ENCODE measurements at places on chromosomes 12 and 14.

DNA sequence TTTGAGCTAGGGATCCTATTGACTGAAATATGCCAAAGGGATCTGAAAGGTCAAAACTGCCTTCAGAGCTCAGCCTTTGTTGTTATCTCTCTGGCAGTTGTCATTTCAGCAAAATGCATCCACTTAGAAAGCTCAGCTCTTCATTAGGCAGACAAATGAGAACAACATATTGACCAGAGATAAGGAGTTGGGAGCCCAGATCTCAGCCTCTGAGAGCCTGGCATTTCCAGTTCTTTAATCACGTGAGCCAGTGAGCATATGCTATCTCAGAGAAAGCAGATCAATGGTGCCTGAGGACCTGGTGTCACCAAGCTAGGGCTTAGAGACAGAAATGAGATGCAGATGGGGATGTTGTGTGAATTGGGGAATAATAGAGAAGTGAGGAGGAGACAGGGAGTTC is 101.1 kb downstream of the DAD1 start:
- DNase-seq: no peak

DNA sequence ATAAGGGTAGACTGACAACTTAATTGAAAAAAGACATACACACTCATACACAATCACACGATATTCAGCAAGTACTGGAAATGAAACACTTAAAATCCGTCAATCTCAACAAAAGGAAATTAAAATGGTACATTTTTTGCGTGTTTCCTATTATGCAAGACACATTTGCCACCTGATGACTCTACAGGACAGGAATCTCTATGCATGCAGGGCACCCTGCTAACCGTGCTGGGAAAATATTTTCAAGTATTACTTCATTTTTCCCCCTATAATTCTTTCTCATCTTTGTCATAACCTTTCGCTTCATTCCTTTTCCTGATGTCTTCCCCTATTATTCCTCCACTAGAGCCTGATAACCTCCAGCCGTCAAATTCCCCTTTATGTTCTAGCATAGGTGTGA is 150.2 kb downstream of the TMEM132D start:
- no peak for DNase-seq

GRCh38 chr14:32784405-32784804 is 154.3 kb upstream of the NPAS3 start:
- DNase-seq: no peak

DNA sequence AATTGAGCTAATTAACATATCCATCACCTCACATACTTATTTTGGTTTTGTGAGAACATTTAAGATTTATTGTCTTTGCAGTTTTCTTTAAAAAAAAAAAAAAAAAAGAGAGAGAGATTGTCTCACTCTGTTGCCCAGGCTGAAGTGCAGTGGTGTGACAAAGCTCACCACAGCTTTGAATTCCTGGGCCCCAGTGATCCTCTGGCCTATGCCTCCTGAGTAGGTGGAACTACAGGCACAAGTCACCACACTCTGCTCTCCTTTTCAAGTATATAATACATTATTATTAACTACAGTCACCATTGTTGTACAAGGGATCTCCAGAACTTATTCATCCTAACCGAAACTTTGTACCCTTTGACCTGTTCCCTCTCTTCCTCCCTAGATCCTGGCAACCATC is 64.0 kb downstream of the NUMB start:
- DNase-seq: no peak

DNA sequence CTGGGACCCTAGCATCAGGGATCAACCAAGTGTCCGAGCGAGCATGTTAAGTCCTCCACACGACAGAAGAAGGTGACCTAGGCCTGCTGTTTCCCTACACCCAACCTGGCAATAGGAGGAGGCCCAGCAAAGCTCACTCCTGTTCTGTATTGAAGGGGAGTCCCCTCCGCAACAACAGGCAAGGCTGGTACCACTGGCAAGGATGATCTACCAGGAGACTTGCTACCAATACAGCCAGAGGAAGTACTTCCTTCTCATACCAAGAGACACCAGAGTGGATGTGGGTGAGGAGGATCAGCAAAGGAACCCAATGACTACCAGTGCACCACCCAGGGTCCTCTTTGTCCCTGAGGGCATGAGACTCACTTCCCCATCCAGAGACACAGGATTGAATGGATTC is 4.9 kb downstream of the KLRC1 start:
- no peak for DNase-seq

GRCh38 chr12:95259368-95259767 is 41.8 kb downstream of the VEZT start:
- no peak for DNase-seq

DNA sequence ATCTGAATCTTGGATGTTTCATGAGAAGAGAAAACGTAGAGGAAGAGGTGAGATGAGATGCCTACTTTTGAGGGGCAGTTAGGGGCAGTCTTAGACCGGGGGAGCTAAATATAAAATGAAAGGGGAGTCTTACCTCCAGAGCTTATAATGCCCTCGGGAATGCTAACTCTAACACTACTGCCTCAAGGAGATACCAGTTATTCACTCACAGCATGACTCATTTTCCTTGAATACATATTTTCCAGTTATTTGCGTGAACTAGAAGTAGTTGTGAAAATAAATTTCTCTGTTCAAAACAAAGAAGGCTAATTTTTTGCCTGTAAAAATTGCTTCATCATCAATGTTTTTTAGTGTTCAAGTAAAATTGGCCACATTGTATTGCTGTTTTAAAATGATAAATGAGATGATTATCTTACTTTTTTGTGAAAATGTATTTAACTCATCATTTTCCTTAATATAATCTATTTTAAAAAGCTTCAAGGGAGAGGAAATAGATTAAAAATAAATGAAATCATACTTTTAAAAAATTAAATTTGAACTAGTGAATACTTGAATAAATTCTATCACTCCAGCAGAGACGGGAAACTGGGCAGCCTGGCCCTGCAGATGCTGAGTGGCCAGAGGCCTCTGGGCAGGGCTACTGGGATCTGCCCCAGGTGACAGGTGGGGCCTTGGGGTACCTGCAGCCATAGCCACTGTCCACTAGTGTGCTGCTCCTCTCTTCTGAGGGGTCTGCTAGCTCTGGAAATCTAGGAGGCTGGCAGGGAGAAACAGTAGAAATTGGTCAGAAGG is 339.3 kb downstream of the EGLN3 start:
- DNase-seq: no peak

GRCh38 chr12:103313894-103314293 is 181.9 kb downstream of the C12orf42 start:
- no peak for DNase-seq

DNA sequence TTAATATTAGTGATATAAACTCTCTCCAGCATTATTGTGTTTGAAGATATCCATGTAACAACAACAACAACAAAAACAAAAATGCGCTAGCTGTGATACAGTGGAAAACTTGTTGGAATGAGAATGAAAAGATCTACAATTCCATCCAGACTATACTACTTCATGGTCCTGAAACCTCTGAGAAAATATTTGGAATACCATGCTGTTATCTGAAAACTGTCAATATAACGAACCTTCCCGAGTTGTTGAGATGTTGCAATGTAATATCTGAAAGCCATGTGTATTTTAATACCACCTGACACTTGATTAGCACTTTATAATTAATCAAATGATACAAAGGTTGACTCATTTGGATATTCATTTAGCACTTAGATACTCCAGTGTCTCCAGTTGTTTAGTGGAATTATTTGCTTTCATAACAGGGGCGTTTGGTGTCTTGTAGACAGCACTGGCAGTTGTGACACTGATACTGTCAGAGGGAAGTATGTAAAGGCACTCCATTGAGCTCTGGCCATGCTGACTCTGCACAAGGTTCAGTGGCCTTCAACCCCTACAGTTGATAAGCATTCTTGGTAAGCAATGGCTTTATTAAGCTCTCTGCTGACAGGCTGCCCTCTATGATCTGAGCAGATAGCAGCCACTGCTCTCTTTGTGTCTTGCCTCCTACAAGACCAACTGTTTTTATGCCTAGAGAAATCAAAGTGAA is 447.1 kb upstream of the SEL1L start:
- no peak for DNase-seq

DNA sequence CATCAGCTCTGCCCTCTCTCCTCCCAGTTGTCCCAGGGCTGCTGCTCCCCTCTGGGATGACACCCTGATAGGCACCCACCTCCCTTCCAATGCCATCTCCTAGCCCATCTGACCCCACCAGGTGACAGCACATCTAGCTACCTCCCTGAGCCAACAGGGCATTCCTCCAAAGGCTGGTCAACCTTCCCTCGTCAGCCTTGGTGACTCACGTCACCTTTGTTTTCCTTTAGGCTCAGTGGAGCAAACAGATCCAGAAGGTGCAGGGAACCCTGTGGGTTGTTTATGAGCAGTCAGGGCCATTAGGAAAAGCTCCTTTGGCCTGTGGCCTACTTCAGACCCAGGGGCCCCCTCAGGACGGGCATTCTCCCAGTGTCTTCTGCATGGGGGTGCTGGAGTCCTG is 32.4 kb downstream of the PIGH start:
- no peak for DNase-seq

GRCh38 chr14:99229654-99230207 is 42.3 kb downstream of the BCL11B start:
- DNase-seq: no peak

GRCh38 chr14:60652674-60653651 is 3.7 kb upstream of the SIX1 start:
- DNase-seq: peak; percentile 78

DNA sequence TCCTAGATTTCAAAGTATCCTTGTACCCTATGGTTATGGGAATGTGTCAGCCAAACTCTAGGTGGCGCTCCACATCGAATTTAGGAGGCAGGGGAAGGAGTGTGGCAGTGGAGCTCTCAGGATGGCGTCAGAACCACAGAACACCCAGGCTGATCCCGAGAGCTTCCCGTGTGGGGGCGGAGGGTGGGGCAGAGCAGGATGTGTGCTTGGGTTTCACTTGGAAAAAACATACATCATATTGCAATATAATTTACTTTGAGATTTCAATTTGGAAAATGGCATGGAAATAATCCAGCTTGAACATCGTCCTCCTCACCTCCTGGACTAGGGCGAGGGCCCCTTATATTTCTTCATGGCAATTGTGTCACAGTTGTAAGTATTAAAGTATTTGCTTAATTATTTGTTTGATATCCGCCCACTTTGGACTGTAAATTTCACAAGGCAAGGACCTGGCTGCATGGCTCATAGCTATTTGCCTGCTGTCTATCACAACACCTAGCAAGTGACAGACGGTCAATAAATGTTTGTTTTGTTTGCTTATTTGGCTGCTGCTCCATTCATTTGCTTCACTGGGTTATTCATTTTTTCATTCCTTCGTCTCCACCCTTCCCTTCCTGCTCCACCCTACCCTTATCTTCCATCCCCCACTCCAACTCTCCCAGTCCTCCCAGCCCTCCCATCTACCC is 221.5 kb upstream of the HMGA2 start:
- DNase-seq: peak; percentile 83

DNA sequence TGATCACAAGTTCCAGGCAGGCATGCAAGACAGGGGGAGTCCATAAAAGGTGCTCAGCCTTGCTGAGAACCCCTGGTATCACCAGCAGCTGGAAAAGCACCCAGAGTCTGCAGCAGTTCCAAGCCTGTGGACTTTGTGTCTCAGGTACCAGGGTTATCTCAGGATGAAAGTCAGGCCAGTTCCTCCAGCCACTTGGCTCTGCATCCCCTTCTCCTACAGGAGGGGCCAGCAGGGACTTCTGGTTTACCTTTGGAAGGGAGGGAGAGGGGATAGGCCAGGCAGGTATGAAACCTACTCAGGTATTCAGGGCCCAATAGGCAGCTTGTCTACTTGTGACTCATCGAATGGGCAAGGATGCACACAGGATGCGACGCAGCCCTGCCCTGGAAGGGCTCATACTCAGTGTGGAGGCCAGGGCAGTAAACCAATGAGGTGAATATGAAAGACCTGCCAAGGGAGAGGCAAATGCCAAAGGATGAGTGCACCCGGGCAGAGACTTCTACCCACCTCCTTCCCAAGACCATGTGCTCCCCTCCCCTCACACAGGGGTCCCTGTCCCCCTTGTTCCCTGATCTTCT is 148.2 kb downstream of the SLC38A6 start:
- DNase-seq: no peak

GRCh38 chr12:111298582-111299436 is 70.1 kb downstream of the PHETA1 start:
- DNase-seq: peak; percentile 70

GRCh38 chr12:118377021-118377883 is 897 bp downstream of the SUDS3 start:
- peak; percentile 62 for DNase-seq

- DNase-seq: no peak
These were observed 5.0 kb downstream of the TIGAR start for GRCh38 chr12:4325966-4326365.

DNA sequence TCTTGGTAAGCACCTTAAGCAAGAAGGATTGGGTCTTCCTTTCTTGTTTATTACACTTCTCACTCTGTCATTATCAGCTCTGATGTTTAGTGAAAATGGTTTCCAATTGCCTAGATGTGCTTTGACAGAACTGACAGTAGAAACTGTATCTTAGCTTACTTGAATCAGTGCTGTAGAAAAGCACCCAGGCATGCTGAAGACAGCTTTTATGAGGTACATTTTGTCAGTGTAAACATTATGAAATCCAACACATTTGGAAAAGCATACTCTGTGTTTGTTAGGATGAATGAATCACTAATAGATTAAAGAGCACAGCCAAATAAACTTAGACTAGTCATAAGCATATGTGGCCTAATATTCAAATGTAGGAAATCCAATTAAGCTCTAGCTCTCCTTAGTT is 290.2 kb upstream of the NPAS3 start:
- DNase-seq: no peak

DNA sequence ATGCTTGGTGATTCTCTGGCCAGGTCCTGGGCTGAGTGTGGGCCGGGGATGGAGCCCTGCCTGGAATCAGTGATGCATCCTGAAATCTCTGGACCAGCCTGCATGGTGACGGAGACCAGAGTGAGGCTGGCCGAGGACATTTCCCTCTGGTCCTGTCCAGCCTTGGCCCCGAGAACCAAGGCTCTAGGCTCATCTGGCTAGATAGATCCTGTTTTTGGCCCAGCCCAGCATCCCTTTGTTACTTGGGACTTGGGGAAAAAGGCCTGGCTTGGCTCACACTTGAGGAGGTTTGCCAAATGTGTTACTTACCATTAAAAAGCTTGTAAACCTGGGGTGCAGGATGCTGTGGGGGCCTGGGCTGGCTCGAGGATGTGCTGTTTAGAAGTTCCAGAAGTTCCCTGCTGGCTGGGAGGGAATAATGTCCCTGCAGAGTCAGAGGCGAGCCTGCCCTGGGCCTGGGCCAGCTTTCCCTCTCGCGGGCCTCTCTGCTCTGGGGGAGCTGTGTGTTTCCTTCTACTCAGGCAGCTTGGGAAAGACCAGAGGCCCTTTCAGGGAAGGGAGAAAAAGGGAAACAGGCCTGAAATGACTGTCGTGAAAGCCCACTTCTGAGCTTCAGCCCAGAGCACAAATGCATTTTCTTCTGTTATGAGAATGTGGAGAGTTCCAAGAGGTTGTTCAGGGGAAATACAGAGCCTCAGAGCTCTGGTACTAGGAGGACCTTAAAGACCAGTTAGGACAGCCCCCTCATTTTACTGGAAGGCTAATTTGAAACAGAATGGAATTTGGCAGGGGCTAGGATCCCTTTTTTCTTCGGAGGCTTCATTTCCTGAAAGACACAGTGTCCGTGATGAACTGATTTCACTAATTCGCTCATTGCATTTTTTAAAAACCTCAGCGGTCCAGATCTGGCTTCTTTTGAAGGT is 47.2 kb upstream of the CTDSP2 start:
- DNase-seq: no peak

Data from NCI-H526 (cell line).